ENCODE measurements at places on chromosomes 3 and 15.

DNA sequence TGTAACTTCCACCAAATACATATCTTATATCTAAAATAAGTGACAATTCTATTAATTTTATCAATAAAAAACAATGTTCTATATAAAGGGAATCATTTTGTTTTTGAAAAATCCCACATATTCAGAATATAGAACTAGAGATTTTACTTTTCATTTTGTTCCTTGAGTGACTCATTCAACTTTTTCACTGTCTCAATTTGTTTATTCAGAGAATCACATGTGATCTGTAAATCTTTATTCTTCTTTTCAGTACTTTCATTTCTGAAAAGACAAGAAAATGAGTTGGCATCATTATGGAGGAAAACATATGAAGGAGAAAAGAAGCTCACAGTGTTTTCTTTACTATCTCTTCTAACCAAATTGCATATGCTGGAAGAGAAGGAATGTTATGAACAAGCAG lies 35.0 kb downstream of the CIP2A start:
- no peak overlapping the region for H3K4me3 ChIP-seq
- H3K4me1 ChIP-seq = no peaks in the 10 kb centered on the region
- H3K27me3 ChIP-seq = no peaks in the 10 kb centered on the region
- no peak overlapping the region for H3K27ac ChIP-seq

GRCh38 chr3:181344331-181344730 lies 354.8 kb upstream of the DNAJC19 start:
- no peak overlapping the region for H3K4me3 ChIP-seq
- no peaks in the 10 kb centered on the region for H3K27me3 ChIP-seq
- H3K36me3 ChIP-seq = no peaks in the 10 kb centered on the region
- no peaks in the 10 kb centered on the region for H3K4me1 ChIP-seq
- no peak for DNase-seq
- H3K27ac ChIP-seq = no peak overlapping the region

- no peak for DNase-seq
- H3K36me3 ChIP-seq = no peaks in the 10 kb centered on the region
- peaks cover 18% of the 10 kb centered on the region for H3K4me1 ChIP-seq
- H3K27me3 ChIP-seq = no peaks in the 10 kb centered on the region
- no peak overlapping the region for H3K4me3 ChIP-seq
- no peak overlapping the region for H3K27ac ChIP-seq
Observed at GRCh38 chr3:195213639-195214315, 57.2 kb downstream of the XXYLT1 start.

DNA sequence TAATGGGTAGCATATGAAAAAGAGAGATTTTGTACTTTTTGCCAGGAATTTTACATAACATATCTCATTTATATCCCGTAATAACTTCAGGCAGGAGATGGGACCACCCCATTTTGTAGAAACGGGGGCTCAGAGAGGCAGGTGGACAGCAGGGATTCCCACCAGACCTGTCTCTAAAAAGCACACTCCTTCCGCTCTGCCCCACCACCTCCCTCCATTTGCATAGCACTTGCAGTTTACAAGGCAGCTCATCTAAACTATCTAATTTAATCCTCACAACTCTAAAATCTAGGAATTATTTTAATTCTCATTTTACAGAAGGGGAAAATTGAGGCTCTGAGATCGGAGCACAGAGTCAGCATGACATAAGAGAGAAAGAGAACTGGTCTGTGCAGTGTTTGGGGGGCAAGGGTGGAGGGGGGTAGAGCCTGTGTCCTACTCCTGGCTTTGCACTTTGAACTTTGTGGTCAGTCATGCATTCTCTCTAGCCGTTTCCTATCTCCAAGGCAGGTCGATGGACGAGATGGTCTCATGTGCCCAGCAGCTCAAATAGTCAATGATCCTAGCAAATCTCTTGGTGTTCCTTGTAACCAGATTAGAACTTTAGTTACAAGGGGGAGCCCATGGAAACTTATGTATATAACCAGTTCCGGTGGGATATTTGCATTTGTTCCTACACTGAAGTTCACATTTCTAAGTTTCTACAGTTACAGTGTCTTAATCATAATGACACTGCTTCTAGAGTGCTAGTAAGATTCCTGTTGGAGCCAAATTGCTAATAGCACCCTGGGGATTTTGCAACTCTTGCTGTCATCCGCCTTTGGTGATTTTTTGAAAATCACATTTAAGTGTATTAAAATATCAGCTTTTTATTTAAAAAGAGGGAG lies 18.6 kb downstream of the CRYGS start:
- 0 out of 2 replicates have a peak, but pooled peaks cover 12% of the 10 kb centered on the region for H3K27me3 ChIP-seq
- no peaks in the 10 kb centered on the region for H3K4me1 ChIP-seq
- no peak for DNase-seq

- no peak overlapping the region for H3K4me3 ChIP-seq
- DNase-seq = no peak
Observed at GRCh38 chr3:123148772-123149171, 53.0 kb upstream of the SEC22A start.

- H3K4me1 ChIP-seq = no peaks in the 10 kb centered on the region
- no peak overlapping the region for H3K4me3 ChIP-seq
- H3K27me3 ChIP-seq = no peaks in the 10 kb centered on the region
- no peaks in the 10 kb centered on the region for H3K36me3 ChIP-seq
- no peak for DNase-seq
- no peak overlapping the region for H3K27ac ChIP-seq
Observed at GRCh38 chr3:157639756-157640426, 136.7 kb upstream of the VEPH1 start.

GRCh38 chr15:72787526-72787925 lies 4.0 kb upstream of the ADPGK start:
- H3K4me1 ChIP-seq = peaks cover 12% of the 10 kb centered on the region
- DNase-seq = no peak
- H3K36me3 ChIP-seq = no peaks in the 10 kb centered on the region
- H3K27me3 ChIP-seq = no peaks in the 10 kb centered on the region

GRCh38 chr15:90933301-90933700 lies 952 bp upstream of the HDDC3 start:
- no peak for DNase-seq
- H3K36me3 ChIP-seq = peaks cover 6% of the 10 kb centered on the region
- no peak overlapping the region for H3K4me3 ChIP-seq

GRCh38 chr3:16665282-16665741 lies 60.1 kb upstream of the DAZL start:
- H3K27ac ChIP-seq = no peak overlapping the region
- peak overlapping the region; percentile 25 for H3K4me3 ChIP-seq
- H3K27me3 ChIP-seq = no peaks in the 10 kb centered on the region
- H3K4me1 ChIP-seq = peaks cover 14% of the 10 kb centered on the region
- DNase-seq = peak; percentile 43
- H3K36me3 ChIP-seq = no peaks in the 10 kb centered on the region

GRCh38 chr15:39205506-39206371 lies 375.1 kb upstream of the THBS1 start:
- no peak for DNase-seq
- H3K27ac ChIP-seq = no peak overlapping the region
- H3K36me3 ChIP-seq = no peaks in the 10 kb centered on the region
- H3K4me3 ChIP-seq = no peak overlapping the region

DNA sequence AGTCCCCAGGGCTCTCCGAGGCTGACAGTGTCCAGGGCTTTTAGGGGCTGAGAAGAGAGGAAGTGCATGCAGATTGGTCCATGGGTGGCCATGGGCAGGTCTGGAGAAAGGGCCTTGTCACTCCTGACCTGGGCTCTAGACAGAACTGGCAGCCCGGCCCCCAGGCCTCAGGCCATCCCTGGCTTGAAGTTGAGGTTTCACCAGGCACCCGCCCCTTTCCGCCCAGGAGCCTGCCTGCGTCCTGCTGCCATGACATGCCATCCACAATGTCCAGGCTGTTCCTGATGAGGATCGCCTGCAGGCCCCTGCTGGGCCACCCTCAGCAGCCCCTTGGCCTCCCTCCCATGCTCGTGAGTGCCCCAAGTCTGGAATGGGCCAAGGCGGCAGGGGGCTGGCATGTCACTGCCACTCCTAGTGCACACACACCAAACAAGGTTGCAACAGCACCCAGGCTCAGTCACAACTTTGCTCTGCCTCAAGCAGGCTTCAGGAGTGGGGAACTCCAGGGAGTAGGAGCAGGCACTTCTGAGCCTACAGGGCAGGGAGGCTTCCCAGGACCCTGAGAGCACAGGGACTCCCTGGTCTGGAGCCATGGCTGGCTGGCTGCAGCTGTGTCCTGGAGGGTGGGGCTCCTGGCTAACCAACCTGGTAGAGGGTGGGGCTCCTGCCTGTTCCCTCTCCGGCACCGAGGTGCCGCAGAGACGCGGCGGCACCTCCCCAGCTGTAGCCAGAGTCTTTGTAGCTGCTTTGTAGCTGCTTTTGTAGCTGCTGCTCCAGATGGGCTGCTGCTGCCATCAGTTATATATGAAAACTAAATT lies 1457.1 kb upstream of the GBE1 start:
- DNase-seq = no peak
- H3K27me3 ChIP-seq = no peaks in the 10 kb centered on the region
- H3K4me1 ChIP-seq = no peaks in the 10 kb centered on the region
- H3K4me3 ChIP-seq = no peak overlapping the region

DNA sequence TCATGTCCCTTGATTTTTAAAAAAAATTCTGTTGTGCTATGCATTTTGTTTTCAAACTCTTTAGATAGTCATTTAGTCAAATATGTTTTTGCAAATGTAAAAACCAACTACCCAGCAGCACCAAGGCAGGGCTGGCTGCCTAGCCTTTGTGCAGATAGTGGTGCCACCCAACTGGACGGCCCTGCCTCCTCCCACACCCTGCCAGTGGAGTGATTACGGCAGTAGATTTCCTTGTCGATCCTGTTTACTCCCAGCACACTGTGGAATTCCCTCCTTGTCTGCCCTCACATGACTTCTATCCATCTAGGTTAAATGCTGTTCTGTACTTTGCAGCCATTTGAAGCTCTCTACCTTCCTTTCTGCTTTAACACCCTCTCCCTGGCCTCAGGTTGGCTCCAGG lies 79.4 kb upstream of the PLXNA1 start:
- H3K4me3 ChIP-seq = no peak overlapping the region
- no peaks in the 10 kb centered on the region for H3K27me3 ChIP-seq
- no peak overlapping the region for H3K27ac ChIP-seq
- H3K36me3 ChIP-seq = no peaks in the 10 kb centered on the region
- H3K4me1 ChIP-seq = no peaks in the 10 kb centered on the region

- no peaks in the 10 kb centered on the region for H3K4me1 ChIP-seq
- H3K27me3 ChIP-seq = peaks cover 89% of the 10 kb centered on the region
- H3K27ac ChIP-seq = no peak overlapping the region
- no peak for DNase-seq
Observed at GRCh38 chr3:118986734-118987133, 47.9 kb downstream of the IGSF11 start.

DNA sequence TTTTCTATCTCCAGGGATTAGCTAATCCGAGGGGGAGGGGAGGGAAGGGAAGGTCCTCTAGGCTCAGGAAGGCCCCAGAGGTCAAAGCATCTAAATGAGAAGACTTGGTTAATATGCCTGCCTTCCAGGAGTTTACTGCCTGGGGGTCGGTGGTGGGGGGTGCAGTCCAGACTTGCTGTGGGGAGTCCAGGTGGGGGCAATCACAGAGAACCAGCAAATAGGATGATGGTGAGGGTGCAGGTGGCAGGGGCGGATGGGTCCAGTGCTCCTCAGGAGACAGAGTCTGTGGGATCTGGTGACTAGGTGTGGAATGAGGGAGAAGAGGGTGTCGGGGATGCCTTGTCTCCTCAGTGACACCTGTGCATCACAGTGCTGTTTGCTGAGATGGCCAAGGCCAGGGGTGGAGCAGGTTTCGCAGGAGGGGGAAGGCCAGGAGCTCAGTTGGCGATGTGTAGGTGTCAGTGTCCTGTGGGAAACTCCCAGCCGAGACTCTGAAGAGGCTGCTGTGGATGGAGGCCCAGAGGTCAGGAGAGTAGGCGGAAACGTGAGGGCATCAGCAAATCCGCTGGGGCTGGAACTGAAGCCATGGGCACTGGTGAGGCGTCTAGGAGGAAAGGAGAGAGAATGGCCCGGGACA lies 8.1 kb downstream of the CFAP100 start:
- no peaks in the 10 kb centered on the region for H3K36me3 ChIP-seq
- H3K4me3 ChIP-seq = no peak overlapping the region
- no peak overlapping the region for H3K27ac ChIP-seq
- DNase-seq = no peak

- H3K4me3 ChIP-seq = no peak overlapping the region
- H3K27ac ChIP-seq = no peak overlapping the region
- no peaks in the 10 kb centered on the region for H3K4me1 ChIP-seq
- no peaks in the 10 kb centered on the region for H3K27me3 ChIP-seq
- H3K36me3 ChIP-seq = no peaks in the 10 kb centered on the region
Observed at GRCh38 chr15:63176302-63176701, 13.1 kb upstream of the RAB8B start.

DNA sequence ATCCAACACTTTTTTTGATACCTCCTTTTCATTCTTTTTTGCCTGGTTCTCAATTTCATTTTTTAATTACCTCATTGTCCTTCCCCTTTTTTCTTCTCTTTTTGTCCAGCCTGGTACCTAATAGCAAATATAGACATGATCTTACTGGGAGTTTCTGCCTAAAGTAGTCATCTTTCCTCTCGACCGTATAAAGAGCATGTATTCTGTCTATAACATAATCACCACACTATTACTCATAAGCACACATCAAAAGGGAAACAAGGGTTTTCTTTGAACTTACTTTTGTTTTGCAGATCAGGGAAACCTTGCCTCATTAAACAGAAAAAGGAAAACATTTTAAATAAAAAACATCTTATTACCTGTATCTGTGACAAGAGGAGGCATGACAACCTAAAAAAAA lies 33.0 kb downstream of the FAM98B start:
- H3K4me3 ChIP-seq = no peak overlapping the region
- H3K27me3 ChIP-seq = no peaks in the 10 kb centered on the region
- no peaks in the 10 kb centered on the region for H3K4me1 ChIP-seq
- peaks cover 12% of the 10 kb centered on the region for H3K36me3 ChIP-seq
- no peak for DNase-seq

DNA sequence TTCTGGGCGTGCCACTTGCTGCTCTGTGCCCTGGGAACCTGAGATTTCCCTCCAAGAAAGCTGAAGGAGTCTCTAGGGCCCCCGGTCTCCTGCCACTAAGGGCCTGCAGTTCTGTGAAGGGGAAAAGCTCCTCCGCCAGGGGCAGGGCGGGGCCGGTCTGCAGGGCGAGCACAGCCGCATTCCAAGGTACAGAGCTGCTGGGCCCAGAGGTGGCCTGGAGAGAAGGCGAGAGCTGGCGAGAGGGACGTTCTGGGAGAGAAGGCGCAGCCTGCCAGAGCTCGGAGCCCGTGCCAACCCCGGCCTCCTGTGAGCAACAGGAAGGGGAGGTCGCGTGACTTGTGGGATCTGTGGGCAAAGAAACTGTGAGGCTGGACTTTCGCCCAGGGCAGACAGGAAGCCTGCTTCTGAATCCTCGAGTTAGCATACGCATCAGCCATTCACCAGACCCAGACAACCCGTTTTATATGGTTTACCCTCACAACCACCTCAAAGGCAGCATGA lies 500.4 kb downstream of the SHQ1 start:
- no peak overlapping the region for H3K27ac ChIP-seq
- H3K36me3 ChIP-seq = no peaks in the 10 kb centered on the region
- H3K4me1 ChIP-seq = no peaks in the 10 kb centered on the region
- no peak for DNase-seq
- H3K4me3 ChIP-seq = no peak overlapping the region

Data from HCT116 (cell line).